ENCODE measurements at places on chromosomes 11 and 22.

DNA sequence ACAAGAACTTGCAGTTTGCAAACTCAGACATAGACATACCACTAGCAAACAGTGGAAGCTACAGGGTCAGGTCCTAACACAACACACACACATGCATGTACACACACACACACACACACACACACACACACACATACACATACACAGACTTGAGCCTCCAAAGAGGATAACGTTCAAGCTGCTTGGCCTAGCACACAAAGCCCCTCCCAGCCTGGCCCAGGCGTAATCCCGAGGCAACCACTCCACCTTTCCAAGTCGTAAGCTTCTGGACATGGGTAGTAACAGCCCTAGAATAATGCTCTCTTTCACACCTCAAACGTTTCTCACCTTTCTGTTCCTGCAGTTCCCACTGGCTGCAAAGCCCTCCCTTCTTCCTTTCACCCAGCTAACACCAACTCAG is 88.6 kb downstream of the LARGE1 start:
- no peak for DNase-seq

GRCh38 chr11:37595845-37596244 is 997.8 kb upstream of the RAG2 start:
- peak; percentile 73 for DNase-seq

- DNase-seq, result peak; percentile 29
Measured at GRCh38 chr11:69667619-69668604, 7.2 kb downstream of the LTO1 start.

- DNase-seq, result peak; percentile 68
Measured at GRCh38 chr11:128579798-128580504, 7.4 kb downstream of the ETS1 start.

- peak; percentile 28 for DNase-seq
Measured at GRCh38 chr11:111367411-111368284, 11.4 kb downstream of the POU2AF1 start.

GRCh38 chr11:47308050-47308823 is 38.3 kb downstream of the MADD start:
- DNase-seq, result no peak

DNA sequence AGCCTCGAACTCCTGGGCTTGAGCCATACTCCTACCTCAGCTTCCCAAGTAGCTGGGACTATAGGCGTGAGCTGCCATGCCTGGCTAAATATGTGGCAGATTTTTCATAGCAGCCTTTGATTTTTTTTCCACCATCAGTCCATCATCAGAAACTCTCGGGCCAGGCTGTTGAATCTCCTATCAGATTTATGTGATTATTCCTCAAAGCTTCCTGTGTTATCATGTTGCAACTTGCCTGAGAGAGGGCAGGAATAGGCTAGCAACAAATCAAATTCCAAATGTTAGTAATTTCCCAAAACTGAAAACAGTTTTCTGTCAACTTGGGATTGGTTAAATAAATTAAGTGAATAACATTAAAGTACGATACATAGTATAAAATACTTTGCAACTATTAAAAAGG is 3.4 kb downstream of the LRRC51 start:
- DNase-seq, result no peak

- no peak for DNase-seq
Measured at GRCh38 chr11:29214833-29215232, 802.0 kb downstream of the KCNA4 start.

DNA sequence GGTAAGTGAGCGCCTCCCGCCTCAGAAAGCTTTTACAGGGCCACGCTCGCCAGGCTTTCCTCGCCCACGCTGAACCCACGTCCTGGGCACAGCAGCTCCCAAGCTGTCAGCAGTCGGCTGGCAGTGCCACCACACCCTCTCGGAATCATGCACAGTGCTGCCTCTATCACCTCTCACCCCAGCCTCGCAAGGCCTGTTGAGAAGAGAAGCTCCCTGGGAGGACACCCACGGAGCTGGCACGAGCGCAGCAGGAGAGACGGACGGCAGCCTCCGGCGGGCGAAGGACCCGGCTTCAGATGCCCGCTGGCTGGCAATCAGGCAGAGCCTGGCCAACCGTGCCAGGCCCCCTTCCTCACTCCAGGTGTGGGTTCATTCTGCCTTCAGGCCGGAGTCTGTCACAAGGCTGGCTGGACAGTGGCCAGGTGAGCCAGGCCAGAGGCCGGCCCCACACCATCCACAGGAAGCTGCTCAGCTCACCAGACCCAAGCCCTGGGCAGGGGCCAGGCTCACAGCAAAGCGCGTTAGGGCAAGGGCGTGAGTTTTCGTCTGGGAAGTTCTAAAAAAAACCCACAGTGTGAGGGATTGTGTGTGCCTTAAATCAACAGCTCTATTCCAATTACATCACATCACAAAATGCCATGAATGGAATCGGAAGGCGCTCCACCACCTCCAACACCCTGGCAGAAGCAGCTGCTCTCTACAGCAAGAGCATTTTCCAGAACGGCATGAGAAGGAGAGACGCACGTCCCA is 33.2 kb downstream of the TOLLIP start:
- no peak for DNase-seq

DNA sequence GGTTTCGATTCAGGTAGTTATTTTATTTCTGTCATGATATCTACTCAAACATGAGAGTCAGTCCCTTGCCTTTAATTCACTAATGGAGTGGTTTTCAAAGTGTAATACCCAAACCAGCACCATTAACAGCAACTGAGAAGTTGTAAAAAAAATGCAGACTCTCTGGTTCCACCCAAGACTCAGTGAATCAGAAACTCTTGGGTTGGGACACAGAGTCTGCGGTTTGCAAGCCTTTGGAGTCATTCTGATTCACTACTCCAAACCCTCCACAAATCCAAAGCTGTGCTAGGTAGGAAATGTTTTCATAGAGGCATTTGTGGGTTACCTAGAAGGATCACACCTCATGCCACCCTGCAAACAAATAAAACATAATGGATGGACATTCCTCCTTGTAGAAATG is 340.1 kb downstream of the NTM start:
- DNase-seq, result no peak

GRCh38 chr11:8740129-8740528 is 57.5 kb downstream of the RPL27A start:
- DNase-seq, result no peak

- no peak for DNase-seq
Measured at GRCh38 chr11:11446967-11447366, 93.9 kb upstream of the CSNK2A3 start.

- no peak for DNase-seq
Measured at GRCh38 chr11:66973956-66974580, 1.0 kb upstream of the C11orf86 start.

- DNase-seq, result no peak
Measured at GRCh38 chr11:47477753-47478152, 28.8 kb upstream of the RAPSN start.

- no peak for DNase-seq
Measured at GRCh38 chr11:70080763-70081162, 2.6 kb downstream of the ANO1 start.

DNA sequence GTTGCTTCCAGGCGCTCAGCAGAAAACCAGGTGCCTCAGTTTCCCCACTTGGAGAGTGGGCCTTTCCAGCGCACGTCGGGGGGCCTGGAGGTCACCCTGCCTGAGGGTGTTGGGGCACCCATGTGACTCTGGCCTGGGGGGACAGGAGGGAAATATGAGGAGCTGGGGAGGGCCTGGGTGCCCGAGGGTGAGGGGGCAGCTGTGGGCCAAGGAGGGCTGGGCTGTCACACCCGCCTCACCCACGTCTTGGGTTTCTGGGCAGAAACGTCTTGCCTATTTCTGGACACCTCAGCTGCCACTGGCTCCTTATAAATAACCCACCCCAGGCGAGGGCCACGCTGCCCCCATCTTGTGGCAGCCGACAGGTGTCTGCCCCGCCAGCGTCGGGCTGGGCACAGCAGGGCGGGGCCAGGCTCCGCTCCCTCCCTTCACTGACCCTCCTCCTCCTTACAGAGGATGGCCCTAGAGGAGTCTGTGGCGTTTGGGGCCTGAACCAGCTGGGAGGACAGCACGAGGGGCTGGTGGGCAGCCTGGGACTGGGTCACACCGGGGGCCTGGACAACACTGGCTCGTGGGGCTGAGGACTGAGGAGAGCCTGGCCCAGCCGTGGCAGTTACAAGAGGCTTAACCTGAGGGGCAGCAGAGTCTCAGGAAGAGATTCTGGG is 1.5 kb downstream of the TNNT3 start:
- peak; percentile 30 for DNase-seq

- DNase-seq, result no peak
Measured at GRCh38 chr22:37182949-37183245, 5.2 kb downstream of the C1QTNF6 start.

DNA sequence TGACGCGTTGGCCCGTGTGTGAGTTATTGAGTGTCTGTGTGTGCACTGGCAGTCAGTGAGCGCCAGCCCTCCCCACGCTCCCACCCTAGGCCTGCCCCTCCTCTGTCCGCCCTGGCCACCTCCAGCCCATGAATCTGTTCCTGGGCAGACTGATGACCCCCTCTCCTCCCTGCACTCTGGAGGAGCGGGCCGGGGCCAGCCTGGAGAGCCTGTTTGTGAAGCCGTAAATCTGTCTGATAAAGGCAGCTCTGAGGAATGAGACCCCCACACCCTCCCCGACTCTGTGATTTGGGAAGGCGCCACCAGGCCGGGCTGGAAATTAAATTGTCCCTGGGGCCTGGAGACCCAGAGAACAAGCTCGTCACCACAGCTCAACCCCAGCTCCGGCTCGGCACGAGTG is 8.6 kb downstream of the TSSC4 start:
- no peak for DNase-seq

- no peak for DNase-seq
Measured at GRCh38 chr11:78037056-78037455, 14.0 kb upstream of the KCTD14 start.

- no peak for DNase-seq
Measured at GRCh38 chr11:6566704-6567370, 36.6 kb downstream of the RRP8 start.

GRCh38 chr22:17917490-17917983 is 106.8 kb downstream of the MICAL3 start:
- no peak for DNase-seq

GRCh38 chr11:122850076-122850631 is 11.9 kb downstream of the CRTAM start:
- no peak for DNase-seq

GRCh38 chr11:6666302-6667183 is 10.9 kb upstream of the DCHS1 start:
- DNase-seq, result no peak

Measured in DMS53 (cell line).